NCI-H1436 treated with DMSO at 0.1 percent for 48 hours (cell line): ENCODE measurements at places on chromosomes 3 and 15.

- no peak for DNase-seq
Measured at GRCh38 chr15:52103217-52104207, 9.1 kb downstream of the BCL2L10 start.

- DNase-seq, result no peak
Measured at GRCh38 chr15:47769166-47769565, 51.9 kb downstream of the SEMA6D start.

DNA sequence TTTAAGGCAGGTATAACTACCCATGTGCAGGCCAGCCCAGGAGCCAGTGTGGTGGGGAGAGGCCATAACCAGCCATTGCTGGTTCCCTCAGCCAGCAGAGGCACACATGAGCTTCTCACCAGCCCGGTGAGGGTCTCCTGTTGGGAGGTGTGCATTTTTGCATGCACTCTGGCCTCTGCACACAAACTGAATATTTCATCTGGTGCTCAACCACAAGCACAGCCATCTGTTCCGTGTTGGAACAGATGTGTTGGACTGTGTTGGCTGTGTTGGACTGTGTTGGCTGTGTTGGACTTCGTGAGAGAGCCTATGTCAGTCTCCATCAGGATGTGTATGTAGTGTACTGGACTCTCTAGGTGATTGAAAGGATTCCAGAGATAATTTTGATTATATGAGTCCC lies 67.2 kb downstream of the RPL39L start:
- no peak for DNase-seq

DNA sequence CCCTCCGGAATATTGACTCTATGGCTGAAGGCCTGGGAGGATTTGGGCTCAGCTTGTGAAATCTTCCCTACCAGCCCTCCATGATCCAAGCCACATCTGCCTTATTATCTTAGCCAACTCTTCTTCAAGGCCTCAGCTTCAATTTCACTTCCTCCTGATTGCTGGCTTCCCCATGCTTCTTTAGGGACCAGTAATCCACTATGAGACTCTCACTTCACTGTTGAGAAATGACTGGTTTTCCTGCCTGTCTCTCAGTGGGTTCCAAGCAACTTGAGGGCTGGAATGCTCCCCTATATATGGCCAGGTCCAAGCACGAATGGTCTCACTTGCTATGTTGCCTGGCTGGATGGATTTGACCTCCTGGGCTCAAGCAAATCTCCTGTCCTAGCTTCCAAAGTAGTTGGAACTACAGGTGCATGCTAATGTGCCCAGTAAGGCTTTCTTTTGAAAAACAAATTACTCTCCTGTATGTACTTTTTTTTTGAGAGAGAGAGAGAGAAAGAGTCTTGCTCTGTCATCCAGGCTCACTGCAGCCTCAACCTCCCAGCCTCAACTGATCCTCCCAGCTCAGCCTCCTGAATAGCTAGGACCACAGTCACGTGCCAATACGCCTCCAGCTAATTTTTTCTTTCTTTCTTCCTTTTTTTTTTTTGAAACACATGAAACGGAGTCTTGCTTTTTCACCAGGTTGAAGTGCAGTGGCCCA lies 7.9 kb upstream of the PIK3CB start:
- no peak for DNase-seq
